Posterior vena cava (tissue), 2 donors: ENCODE measurements at places on chromosomes 2 and 18. TPM values are rescaled to one million over a fixed set of nuclear protein-coding genes. Genes with fewer than 3 reads are reported as not detected.

Gene ASB18
- not detected for total RNA-seq

GRCh38 chr2:194004590-194005206 lies 1652.3 kb upstream of the SLC39A10 start:
- DNase-seq: no peak

- no peak for DNase-seq
These were observed 31.2 kb downstream of the FTCDNL1 start for GRCh38 chr2:199819746-199820145.

DNA sequence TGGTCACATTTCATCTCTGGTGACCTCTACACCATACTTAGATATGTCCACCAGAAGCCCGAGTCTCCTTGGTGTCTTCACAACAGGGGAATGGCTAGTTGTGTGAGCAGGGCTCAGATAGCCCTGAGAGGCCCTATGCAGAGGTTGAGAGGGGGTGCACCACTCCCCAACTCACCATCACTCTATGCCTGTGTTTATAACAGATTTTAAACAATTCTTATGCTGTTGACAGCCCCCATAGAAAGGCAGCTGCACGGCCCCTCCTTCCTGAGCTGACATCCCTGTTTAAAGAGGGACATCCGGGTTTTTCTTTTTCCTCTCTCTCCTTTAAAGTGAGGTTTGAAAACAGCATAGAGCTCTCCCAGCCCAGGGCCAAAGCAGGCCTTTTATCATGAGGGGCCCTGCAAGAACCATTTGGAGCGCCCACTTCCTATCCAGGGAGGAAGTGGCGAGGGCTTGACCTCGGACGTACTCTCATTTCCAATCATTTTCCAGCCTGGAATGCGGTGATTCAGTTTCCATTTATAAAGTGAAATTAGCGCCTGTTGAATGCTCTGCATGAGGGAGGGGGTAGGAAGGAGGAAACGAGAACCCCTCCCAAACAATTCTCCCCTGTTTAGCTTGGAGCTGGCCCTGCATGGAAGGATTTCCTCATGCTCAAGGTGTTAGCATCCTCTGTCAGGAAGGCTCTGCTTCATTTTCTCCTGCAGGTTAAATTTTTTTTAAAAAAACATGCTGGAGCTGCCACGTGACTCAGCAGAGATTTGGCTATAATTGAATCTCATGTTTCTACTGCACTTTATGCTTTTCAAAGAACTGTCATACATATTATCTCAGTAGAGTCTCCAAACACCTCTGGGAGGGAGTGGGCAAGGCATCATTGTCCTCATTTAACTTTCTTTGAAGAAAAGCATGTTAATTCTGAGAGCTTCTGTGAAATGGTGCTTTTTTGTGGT lies 117.5 kb downstream of the DDX1 start:
- DNase-seq: no peak

DNA sequence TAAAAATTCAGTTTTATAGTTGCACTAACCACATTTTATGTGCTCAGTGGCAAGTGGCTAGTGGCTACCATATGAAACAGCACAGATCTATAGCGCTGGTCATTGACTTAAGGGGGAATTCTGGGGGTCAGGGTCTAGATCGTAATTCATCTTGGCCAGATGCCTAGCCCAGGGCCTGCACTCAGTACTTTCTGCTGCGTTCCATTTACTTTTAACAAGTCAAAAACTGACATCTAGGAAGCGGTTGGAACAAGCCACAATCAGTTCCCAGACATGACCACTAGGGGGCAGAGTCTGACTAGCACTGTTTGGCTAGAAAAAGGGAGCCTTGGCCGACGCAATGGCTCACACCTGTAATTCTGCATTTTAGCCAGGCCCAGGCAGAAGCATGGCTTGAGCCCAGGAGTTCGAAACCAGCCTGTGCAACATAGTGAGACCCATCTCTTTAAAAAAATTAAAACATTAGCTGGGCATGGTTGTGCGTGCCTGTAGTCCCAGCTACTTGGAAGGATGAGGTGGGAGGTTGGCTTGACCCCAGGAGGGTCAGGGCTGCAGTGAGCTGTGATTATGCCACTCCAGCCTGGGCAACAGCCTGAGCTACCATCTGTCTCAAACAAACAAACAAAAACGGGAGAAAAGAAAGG lies 9.0 kb upstream of the TMBIM1 start:
- peak; percentile 89 for DNase-seq

GRCh38 chr2:79630060-79630459 lies 117.2 kb downstream of the CTNNA2 start:
- DNase-seq: no peak
